Stimulated activated CD8-positive, alpha-beta memory T cell treated with anti-CD3 and anti-CD28 coated beads, Interleukin-12 subunit alpha, Interleukin-12 subunit beta, amount 100 ng/mL, for 4 hours (primary cell): ENCODE measurements at places on chromosomes 12 and 14.

- DNase-seq, result peak; percentile 47
Observed at GRCh38 chr14:64465191-64465822, at the start of gene AKAP5. AKAP5 (plus strand) TSS chr14:64465499; CDS start chr14:64468395, 2,896 bp downstream.

- no peak for DNase-seq
Observed at GRCh38 chr12:131242741-131243496, 289.2 kb downstream of the ADGRD1 start.

DNA sequence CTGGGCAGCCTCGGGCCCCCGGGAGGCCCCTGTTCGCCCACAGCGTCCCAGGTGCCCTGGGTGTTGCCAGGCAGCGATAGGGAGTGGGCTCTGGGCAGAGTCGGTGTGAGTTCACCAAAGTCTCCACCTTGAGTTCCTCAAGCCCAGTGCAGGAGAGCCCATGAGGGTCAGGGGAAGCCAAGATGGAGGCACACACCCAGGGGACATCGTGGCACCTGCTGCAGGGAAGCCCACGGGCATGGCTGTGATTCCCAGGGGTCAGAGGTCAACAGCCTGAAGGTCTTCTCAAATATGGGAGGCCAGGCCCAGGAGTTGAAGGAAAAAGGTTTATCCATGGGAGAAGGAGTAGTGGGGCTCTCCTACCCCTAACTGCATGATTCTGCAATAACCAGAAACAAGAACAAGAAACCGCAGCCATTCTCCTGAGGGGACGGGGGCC lies 148.8 kb downstream of the ADGRD1 start:
- no peak for DNase-seq

DNA sequence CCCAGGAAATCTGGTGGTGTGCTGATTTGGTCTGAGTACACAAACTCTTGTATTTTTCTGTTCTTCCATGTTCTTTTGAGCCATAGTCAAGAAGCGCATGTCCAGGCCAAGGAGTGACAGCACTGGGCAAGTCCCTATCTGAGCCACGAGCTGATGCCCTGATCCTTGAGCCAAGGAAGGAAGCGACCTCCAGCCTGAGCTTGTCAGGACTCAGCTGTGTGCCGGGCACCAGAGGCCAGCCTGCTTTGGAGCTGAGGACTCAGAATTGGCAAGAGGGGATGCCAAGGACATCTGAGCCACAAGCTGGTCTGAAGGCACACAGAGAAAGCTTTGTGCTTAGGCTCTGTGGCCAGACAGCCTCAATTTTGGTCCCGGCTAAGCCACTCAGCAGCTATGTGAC lies 52.6 kb downstream of the GALNT16 start:
- no peak for DNase-seq

DNA sequence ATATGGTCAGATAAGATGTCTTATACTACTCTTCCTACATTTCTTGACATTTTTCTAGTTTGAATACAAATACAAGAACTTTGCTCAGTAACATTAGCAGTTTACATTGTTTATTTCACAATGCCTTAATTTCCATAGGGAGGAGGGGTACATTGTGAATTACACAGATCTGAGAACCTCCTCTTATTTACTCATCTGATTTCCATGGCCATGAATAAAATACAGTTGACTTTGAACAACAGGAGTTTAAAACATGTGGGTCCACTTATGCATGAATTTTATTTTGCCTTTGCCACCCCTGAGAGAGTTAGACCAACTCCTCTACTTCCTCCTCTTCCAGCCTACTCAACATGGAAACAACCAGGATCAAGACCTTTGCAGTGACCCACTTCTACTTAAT lies 67.7 kb downstream of the MGST1 start:
- DNase-seq, result no peak

DNA sequence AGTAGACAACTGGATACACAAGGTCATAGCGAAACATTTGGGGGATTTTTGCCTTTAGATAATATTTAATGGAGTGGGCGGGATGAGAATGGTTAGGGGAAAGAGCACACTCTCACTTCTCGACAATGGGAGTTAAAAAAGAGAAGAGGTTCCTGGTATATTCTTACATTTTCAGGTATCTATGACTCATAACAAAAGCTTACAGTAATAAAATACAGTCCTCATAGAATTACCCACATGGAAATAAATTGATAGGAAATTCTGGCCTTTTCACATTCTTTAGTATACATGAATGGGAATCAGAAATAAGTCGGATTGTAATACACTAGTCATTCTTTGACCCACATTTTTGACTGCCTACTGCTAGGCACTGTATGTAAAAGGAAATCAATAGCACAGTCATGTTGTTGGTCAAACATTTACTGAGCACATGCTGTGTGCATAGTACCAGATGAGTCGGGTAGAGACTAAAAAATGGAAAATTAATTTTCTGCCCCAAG lies 8.2 kb upstream of the CRADD start:
- DNase-seq, result no peak

DNA sequence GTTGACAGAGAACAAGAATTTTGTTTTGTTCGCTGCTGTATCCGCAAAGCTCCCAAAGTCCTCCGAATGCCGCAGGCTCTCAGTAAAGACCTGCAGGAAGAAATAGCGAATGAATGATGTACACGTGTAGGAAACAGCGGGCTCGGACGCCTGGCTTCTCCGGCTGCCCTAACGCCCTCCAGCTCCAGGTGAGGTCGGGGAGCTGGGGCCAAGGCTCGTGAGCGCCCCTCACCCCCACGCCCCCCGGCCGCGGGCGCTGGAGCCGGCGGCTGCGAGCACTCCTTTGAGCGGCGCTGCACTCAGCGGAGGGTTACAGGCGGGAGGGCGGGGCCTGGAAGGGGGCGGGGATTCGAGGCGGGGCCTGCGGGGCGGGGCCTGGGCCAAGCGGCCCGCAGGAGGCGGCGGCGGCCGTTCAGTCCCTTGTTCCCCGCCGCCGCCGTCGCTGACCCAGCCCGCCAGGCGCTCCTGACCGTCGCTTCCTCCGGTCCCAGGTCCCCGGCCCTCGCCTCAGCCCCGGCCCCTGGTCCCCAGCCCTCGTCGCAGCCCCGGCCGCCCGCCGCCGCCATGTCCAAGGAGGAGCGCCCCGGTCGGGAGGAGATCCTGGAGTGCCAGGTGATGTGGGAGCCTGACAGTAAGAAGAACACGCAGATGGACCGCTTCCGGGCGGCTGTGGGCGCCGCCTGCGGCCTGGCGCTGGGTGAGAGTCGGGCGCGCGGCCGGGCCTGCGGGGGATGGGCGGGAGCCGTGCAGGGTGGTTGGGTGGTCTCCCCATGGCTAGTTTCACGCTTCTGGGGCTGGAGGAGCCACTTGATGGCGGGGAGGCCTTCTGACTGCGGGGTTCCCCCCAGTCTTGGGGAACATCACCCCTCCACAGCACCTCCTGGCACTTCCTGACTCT lies at the start of gene AACS:
AACS (plus strand) TSS at position 415 of the 898 bp plus-strand sequence; CDS start at position 565, 150 bp downstream.
- peak; percentile 63 for DNase-seq

GRCh38 chr12:80485222-80485987 lies 41.4 kb downstream of the PTPRQ start:
- no peak for DNase-seq

DNA sequence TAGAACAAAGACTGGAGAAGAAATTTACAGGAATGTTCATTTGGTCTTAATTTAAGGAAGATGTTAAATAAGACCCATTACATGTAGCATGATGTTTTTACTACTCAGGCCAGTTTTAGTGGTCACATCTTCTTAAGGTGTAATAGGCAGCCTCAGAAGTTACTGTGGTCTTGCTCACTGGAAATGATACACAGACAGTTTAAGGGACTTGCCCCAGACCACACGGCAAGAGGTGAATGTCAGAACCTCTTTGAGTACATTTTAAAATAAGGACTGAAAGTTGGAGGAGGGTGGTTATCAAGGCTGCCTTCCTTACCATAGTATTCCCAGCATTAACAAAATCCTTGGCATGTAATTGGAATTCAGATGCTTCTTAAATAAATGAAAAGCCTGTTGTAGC lies 37.9 kb downstream of the LRRK2 start:
- no peak for DNase-seq

GRCh38 chr14:74464785-74465184 lies 28.3 kb downstream of the NPC2 start:
- no peak for DNase-seq

DNA sequence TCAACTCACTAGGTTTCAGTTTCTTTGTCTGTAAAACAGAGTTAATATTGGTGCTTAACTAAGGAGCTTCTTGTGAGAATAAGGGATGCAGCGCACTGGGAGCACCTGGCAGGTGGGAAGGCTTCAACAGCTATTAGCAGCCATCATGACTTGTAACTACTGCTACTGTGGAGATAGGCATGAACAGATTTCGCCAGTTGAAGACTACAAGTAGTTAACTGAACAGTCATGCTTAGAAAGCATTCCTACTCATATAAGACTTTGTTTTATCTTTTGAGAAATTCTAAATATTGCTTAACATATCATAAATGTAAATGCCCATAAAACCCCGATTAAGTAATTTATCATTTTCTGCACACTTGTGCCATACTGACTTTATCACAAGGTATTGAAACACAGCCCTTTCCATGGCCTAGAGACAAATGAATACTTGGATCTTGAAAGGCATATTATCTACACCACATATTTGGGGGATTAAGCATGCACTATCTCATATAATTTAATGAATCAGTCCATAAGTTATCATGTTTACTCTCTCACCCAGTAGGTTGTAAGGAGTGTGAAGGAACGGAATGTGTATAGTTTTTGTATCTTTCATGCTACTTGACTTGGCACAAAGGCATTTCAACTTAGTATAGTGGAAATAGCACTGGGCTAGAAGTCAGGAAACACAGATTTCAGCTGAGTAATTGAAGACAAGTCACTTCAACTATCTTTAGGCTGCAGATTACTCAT lies 16.1 kb downstream of the NTN4 start:
- no peak for DNase-seq

DNA sequence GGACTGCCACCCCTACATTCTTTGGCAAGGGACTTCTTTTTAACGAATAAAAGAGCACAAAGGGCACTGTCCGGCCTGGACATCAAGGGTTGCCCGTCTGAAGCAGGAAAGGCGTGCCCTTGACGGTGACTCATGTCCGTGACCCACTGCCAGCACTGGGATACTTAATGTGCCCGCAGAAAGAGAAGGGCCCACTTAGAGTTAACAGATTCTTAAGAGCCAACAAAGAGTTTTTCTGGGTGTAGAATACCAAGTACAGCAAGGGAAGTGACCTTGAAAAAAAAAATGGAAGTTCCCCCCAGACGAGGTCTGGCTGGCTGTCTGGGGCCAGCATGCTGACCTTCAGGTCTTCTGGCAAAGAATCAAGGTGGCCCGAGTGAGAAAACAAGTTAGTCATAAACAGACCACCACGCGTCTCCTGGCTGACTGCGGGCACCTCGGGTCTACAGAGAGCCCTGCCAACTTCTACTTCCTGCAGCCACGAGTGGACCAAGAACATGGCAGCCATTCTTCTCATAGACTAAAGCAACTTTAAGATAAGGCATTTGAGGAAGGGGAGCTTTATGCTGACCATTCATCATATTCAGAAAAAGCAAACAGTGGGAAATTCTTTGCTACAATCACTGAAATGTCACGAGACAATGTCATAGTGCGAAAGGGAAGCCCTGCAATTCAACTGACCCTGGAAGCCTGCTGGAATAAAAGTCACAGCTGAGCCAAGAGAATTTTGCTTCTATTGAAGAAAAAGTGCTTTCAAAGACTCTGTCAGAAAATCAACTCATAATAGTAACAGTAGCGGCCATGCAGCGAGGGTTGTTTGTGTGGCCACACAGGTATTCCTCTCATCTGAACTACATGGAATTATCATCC lies 10.5 kb upstream of the SELPLG start:
- DNase-seq, result no peak

GRCh38 chr14:56085471-56085870 lies 32.7 kb upstream of the PELI2 start:
- no peak for DNase-seq
